ENCODE measurements at places on chromosomes 12 and 14. TPM values are rescaled to one million over a fixed set of nuclear protein-coding genes. Genes with fewer than 3 reads are reported as not detected.

GRCh38 chr12:53659011-53659551, 16.8 kb downstream of the ATP5MC2 start:
- H3K27me3 ChIP-seq: no peaks in the 10 kb centered on the region
- H3K27ac ChIP-seq: peak overlapping the region; percentile 75
- peaks cover under 1% of the 10 kb centered on the region for H3K36me3 ChIP-seq

The PRB2 gene
- total RNA-seq: not detected

The OAS3 gene
- total RNA-seq: 159 TPM

- no peak overlapping the region for H3K4me3 ChIP-seq
- peaks cover 81% of the 10 kb centered on the region for H3K27me3 ChIP-seq
- DNase-seq: no peak
These were observed 182.7 kb upstream of the C14orf180 start for GRCh38 chr14:104396682-104397470.

The GPR65 gene
- total RNA-seq: 0.09 TPM

The RFX4 gene
- total RNA-seq: 0.27 TPM
